ENCODE measurements at places on chromosomes 5 and 9.

DNA sequence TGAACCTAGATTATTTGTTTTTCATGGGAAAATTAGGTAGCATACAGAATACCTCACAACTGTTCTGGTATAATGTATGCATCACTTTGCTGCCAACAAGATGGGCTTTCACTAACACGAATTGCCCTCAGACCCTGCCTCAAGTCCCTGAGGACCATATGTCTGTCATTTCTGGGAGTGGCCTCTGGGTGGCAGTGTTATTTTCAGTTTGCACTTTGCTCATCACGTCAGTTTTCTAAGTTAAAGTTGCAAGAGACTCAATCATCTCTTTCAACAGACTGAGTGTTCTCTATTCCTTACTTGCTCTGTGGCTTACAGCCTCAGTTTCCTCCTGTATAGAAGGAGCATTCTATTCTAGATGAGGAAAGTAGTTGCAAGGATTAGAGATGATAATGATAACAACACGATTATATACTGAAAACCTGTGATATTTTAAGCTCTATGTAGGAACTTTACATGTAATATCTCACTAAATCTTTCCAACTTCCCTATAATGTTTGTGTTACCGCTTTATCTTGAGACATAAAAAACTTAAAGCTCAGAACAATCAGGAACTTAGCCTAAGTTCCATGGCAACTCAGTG is 55.7 kb downstream of the TSSK1B start:
- DNase-seq = no peak

DNA sequence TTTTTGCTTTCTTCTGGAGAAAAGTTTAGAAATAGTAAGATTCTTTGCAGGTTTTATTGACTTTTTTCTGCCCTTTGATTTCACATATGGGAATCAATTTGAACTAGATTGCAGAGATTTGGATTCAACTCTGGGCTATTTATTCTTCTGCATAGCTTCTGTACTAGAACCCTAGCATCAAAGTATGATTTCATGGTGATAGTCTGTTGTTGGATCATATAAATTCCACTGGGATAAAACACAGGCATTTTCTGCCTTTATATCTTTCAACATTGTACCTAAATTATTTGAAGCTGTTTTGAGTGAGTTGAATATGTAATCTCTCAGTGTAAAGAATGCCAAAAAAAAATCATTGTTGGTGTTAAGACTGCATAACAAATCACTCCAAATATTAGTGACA is 458.4 kb upstream of the MPDZ start:
- DNase-seq = no peak

GRCh38 chr5:2333291-2333690 is 418.2 kb downstream of the IRX2 start:
- DNase-seq = no peak

GRCh38 chr5:149135536-149136201 is 5.6 kb upstream of the ABLIM3 start:
- DNase-seq = no peak

DNA sequence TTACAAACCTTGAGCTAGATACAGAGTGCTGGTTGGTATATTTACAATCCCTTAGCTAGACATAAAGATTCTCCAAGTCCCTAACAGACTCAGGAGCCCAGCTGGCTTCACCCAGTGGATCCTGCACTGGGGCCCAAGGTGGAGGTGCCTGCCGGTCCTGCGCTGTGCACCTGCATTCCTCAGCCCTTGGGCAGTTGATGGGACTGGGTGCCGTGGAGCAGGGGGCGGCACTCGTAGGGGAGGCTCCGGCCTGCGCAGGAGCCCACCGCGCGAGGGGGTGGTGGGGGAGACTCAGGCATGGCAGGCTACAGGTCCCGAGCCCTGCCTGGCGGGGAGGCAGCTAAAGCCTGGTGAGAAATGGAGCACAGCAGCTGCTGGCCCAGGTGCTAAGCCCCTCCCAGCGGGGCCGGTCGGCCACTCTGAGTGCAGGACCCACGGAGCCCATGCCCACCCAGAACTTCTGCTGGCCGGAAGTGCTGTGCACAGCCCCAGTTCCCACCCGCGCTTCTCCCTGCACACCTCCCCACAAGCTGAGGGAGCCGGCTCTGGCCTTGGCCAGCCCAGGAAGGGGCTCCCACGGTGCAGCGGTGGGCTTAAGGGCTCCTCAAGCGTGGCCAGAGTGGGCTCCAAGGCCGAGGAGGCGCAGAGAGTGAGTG is 1464.7 kb downstream of the EFNA5 start:
- DNase-seq = no peak
